Left renal pelvis (tissue), 4 donors: ENCODE measurements at places on chromosomes 4 and X. TPM values are rescaled to one million over a fixed set of nuclear protein-coding genes. Genes with fewer than 3 reads are reported as not detected.

ANKRD17 gene
- 61.5 TPM for polyA plus RNA-seq

DNA sequence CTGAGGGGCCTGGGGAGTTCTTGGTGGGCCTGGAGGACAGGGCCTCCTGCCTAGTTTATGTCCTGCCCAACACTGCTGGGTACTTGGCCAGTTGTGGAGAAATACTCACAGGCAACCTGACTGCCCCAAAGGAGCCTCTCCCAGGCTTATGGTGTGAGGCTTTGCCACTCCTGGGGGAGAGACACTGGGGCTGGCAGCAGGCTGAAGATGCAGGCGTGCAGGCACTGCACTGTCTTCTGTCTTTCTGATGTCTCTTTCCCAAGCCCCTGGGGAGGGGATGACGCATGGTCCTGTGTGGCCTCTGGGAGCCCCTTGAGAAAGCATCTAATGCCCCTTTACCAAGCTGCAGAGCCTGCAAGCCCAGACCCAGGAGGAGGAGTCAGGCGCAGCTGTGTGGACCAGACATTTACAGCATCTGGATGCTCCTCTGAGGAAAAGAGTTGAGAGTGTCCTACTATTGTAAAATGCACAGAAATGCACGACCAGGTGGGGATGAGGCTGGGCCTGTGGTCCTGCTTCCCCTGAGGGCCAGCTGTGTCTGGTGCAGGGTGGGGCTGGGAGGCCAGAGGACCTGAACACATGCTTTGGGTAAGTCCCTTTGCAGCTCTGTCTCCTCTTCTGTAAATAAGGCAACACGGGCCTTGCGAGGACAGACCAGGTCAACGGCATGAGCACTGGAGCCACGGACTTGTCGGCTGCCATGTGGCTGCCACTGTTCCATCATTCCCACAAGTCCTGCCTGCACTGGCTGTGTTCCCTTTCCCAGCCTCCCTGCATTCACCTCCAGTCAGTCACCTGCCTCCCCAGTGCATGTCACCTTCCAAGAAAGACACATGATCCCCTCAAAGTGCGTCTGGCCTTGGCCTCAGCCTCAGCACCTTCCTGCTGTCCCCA is 8.4 kb downstream of the TMEM271 start:
- no peak for DNase-seq

- DNase-seq: no peak
These were observed 31.8 kb upstream of the CWH43 start for GRCh38 chr4:48954314-48954713.

- DNase-seq: no peak
These were observed 75.5 kb downstream of the TBC1D9 start for GRCh38 chr4:140680686-140681085.

DNA sequence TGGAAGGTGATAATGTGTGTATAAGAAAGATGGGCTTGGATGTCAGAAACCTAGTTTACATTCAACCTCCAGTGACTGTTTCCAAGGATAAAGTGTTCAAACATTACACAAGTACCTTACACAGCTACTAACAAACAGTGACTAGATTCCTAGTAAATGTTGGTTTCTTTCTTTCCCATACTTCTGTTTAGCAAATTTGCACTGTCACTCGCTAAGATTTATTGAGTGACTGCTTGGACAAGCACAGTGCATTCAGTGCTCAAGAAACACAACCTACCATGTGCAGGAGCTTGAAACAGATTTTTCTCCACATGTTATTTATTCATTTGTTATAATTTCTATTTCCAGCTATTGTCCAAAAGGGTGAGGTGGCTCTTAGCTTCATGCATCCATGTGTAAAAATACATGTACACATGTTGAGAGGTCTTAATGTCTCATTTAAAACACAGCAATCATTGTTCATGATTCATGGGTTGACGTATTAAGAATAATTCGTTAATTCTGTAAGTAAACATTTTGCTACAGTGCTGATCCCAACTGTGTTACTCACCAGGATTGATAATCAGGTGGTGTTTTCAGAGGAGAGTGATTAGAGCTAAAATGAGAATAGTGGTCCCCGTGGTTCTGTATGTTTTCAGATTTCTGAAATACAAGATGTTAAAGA is 153.0 kb downstream of the DCLK2 start:
- no peak for DNase-seq

DNA sequence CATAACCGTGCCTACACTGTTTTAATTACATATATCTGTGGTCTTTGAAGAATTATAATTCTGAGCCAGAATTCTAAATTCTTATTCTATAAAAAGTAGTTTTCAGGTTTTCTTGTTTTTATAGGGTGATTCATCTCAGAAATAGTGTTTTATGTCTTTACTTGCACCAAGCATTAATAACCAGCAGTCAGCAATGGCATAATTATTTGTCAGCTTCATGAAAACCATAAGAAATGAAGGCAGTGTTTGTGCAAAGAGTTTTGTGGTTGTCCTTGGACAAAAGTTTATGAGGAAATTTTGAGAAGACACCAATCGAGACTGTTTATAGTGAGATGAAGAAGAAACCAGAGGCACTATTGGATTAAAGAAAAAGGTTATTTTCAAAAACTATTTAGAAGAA is 37.2 kb downstream of the EDNRA start:
- DNase-seq: no peak

HMX1 gene
- polyA plus RNA-seq: not detected

- no peak for DNase-seq
These were observed 34.3 kb upstream of the CITED1 start for GRCh38 chrX:72340041-72340440.

DNA sequence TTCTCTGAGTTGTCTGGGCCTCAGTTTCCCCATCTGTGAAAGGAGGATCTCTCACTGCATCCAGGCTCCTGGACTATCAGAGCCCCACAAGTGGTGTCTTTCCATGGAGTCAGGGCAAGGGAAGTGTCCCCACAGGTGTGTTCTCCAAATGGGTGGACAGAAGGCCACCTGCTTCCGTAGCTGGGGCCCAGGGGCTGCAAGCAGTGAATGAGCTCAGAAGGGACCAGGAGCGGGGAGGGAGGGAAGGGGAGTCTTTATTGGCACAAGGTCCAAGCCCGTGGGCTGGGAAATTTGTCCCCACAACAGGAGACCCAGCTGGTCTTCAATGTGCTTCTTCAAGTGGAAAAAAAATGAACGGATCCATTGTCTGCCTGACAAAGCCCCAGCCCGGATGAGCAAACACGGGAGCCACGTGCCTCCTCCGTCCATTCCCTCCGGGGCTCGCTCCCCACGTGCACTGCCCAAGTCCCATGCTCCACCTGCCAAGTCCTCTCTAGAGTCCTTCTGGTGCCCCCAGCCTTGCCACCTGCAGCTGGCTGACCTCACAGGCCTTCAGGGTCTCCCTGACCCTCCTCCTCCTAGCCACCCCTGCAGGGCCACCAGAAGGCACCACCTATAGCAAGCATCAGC is 72.0 kb downstream of the JAKMIP1 start:
- DNase-seq: no peak

DNA sequence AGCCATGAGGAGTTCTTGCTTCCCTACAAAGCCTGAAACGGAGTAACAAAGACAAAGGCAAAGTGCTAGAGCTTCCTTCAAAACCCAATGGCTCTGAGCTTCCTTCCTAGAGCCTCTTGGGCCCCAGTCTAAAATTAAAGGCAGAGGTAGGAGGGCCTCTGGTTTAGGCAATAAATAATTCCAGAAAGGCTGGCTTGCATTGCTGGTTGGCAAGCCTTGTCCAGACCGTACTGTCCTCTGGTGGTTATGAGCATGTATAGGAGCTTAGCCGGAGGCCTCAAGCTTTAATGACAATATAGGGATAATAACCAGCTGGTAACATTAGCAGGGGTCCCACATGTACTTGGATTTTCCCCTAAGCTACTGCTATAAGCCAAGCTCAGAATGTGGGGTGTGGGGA is 237.3 kb downstream of the AR start:
- no peak for DNase-seq

DNA sequence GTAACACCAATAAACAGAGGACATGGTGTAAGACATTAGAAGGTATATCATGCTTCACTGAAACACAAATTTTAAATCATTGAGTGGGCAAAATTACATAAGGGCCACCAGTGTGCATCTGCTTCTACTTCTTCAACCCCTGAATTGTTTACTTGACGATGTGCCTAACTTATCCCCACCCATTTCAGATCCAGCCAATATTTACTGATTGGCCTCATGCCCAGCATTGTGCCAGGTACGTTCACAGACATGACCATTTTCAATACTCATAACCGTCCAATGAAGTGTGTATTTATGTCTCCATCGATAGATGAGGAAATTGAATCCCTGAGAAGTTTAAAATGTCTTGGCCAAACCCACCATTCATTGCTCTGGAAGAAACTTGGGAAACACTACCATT is 208.3 kb upstream of the MID1 start:
- no peak for DNase-seq

DNA sequence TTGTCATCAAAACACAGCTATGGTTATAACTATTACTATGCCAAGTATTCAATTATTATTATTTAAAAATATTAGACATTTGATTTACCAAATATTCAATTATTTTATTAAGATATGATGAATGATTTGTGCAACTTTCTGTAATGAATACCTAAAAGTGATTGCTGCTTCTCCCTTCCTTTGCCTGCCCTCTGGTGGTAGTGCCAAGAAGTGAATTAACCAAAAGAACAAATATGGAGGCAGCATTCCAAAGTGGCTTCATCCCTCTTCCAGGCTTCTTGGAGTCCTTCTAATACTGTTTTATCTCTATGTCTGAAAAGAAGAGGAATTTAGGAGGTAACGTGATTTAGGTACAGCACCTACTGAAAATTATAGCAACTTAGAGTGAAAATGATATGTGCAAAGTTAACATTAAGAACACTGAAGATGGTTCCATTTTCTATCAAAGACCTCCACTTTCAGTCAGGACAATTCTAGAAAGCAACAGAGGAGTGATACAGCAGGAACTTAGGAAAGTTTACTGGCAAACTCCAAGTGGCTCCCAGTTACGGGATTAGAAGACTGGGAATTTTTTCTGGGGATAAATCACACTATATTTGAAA is 43.0 kb downstream of the ENPEP start:
- DNase-seq: no peak

SLIT2 gene
- polyA plus RNA-seq: 53.0 TPM

APLN gene
- 6.5 TPM for polyA plus RNA-seq

GRCh38 chr4:13347517-13348125 is 136.5 kb downstream of the RAB28 start:
- no peak for DNase-seq

DNA sequence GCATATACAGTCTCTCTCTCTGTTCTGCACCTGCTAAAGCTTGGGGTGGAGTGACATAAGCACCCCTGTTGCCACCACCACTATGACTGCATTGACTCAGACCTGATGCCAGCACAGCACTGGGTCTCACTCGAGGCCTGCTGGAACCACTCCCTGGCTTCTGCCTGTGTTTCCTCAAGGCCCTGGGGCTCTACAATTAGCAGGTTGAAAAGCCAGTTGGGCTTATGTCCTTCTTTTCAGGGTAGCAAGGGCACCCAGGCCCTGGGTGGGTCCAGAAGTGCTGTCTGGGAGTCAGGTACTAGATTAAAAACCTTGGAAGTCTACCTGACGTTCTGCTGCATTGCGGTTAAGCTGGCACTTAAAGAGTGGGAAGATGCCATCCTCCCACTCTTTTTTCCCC is 50.5 kb upstream of the MAGEC3 start:
- DNase-seq: no peak

FAM133A gene
- polyA plus RNA-seq: 0.34 TPM

DNA sequence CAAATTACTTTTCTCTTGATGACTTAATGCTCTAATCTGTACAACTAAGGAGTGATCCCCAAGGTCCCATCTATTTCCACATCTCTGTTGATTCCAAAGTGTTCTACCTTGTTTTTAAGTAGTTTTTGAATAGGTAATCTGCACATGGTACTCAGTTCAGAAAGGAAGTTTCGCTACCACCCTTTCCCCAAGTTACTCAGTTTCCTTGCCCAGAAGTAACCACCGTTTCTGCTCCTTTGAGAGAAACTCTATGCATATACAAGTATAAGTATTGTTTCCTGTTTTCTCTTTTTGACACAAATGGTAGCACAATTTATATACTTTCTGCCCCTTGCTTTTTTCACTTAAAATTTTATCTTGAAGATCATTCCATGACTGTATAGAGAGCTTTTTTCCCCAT is 18.1 kb downstream of the TMEM154 start:
- no peak for DNase-seq

DNA sequence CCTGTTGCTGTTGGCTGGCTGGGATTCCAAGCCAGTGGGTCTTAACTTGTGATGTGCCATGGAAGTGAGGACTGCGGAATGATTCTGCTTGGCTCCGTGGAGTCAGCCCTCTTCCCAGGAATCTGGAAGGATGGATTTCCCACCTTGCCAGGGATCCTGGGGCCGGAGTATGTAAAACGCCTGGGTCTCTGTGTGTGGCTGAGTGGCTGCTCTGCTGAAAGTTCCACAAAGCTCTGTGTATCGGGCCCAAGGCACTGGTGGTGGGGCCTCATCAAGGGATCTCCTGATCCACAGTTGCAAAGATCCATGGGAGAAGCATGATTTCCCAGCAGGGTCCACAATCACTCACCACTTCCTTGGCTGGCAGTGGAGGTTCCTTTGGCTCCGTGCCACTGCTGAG is 24.1 kb upstream of the TMEM271 start:
- no peak for DNase-seq

DNA sequence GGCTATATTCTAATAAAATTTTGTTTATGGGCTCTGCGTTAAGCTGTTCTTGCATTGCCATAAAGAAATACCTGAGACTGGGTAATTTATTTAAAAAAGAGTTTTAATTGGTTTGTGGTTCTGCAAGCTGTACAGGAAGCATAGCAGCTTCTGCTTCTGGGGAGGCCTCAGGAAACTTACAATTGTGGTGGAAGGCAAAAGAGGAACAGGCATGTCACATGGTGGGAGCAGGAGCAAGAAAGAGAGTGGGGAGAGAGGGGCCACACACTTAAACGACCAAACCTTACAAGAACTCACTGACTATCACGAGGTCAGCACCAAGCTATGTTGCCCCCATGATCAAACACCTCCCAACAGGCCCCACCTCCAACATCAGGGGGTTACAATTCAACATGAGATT is 74.0 kb downstream of the FHDC1 start:
- no peak for DNase-seq

DNA sequence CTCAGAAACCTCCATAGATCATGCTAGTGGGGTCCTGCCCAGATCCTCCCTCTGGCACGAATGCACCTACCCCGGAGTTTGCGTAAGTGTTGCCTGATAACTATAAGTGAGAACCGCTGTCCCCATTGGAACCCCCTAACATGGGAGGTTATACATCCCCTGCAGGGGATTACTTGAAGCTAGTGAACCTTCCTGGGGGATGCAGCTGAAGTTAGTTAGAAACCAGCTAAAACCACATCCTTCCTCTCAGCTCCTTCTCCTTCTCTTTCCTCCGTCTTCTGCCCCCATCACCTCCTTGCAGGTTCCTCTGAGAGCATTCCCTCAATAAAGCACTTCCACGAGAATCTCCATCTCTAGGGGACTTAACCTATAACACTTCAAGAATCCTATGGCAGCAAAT is 95.0 kb downstream of the ZNF827 start:
- DNase-seq: no peak

AKAP4 gene
- 0.11 TPM for polyA plus RNA-seq

- DNase-seq: no peak
These were observed 201.2 kb downstream of the MID1IP1 start for GRCh38 chrX:39002466-39002865.
